Smooth muscle cell of bladder (primary cell): ENCODE measurements at places on chromosomes 6 and 20. TPM values are rescaled to one million over a fixed set of nuclear protein-coding genes. Genes with fewer than 3 reads are reported as not detected.

MYLK4 gene
- 0.46 and 0.57 TPM in 2 replicates for total RNA-seq

CLIC5 gene
- total RNA-seq: 0.09 TPM in 1 of 2 replicates, not detected in the other

FNDC1 gene
- 0.14 TPM in 1 of 2 replicates, not detected in the other for total RNA-seq

RAD21L1 gene
- 0.14 and 0.18 TPM in 2 replicates for total RNA-seq

ZFP57 gene
- total RNA-seq: 0.37 TPM in 1 of 2 replicates, not detected in the other

DPPA5 gene
- not detected in 2 replicates for total RNA-seq

PI3 gene
- total RNA-seq: not detected in 2 replicates

CAGE1 gene
- total RNA-seq: 0.09 and 0.14 TPM in 2 replicates

COL12A1 gene
- 686 and 786 TPM in 2 replicates for total RNA-seq

ARFGAP1 gene
- 68.0 and 93.2 TPM in 2 replicates for total RNA-seq

NMBR gene
- total RNA-seq: 0.09 TPM in 1 of 2 replicates, not detected in the other

STK35 gene
- 9.2 and 14.1 TPM in 2 replicates for total RNA-seq

GLP1R gene
- not detected in 2 replicates for total RNA-seq

KIAA0408 gene
- total RNA-seq: 0.37 and 0.71 TPM in 2 replicates

CCR6 gene
- total RNA-seq: not detected in 2 replicates

SLC16A10 gene
- total RNA-seq: not detected in 2 replicates

LY6G6C gene
- total RNA-seq: not detected in 2 replicates

R3HDML gene
- not detected in 2 replicates for total RNA-seq

C6orf58 gene
- under 0.01 and 0.09 TPM in 2 replicates for total RNA-seq

ULBP1 gene
- total RNA-seq: under 0.01 TPM in 1 of 2 replicates, not detected in the other

ERVFRD-1 gene
- not detected in 2 replicates for total RNA-seq

HRH3 gene
- total RNA-seq: not detected in 2 replicates

TRAM2 gene
- 32.4 and 63.3 TPM in 2 replicates for total RNA-seq

PRPH2 gene
- total RNA-seq: 1.8 and 2.5 TPM in 2 replicates

UNC5CL gene
- total RNA-seq: under 0.01 and 0.09 TPM in 2 replicates

C20orf202 gene
- total RNA-seq: not detected in 2 replicates

GJA1 gene
- 416 and 896 TPM in 2 replicates for total RNA-seq

SMIM8 gene
- 3.6 and 4.1 TPM in 2 replicates for total RNA-seq

ELOVL4 gene
- 4.7 and 5.6 TPM in 2 replicates for total RNA-seq
